ENCODE measurements at places on chromosomes 16 and 17. TPM values are rescaled to one million over a fixed set of nuclear protein-coding genes. Genes with fewer than 3 reads are reported as not detected.

DNA sequence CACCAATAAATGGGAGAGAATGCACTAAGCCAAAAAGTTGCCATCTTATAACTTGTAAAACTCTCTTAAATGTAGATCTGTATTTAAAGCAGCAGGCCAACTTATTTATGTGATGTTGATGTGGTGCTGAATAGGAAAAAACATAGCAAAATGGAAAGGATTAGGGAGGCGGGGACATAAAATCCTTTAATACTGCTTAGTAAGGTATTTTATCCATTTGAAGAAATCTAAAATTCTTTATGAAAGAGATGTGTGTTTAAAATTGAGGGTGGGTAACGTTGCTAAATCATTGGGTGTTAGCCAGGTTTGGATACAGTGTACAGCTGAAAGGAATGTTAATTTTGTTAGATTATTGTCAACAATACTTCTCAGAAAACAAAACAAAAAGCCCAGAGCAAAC is 14.3 kb downstream of the SNTB2 start:
- DNase-seq = no peak

GRCh38 chr16:2799205-2799858 is 1.1 kb downstream of the PRSS41 start:
- DNase-seq = no peak

HOXB3 gene
- polyA plus RNA-seq = 105 TPM

ZNF423 gene
- 26.2 TPM for polyA plus RNA-seq

DNA sequence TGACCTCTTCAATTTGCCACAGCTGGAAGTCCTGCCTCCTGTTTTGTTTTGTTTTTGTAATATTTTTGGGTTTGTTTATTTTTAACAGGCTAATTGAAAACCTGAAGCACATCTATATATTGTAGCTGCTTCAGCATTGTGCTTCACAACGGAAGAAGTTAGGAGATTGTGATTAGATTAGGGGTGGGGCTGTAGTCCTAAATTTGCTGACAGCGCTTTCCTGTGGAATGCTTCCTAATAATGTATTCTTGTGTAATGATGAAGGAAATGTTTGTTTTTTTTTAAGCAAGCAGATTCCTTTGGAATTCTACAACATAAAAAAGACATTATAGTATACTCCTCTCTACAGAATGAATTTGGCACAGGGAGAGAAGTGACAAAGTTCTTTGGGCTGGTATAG is 70.1 kb downstream of the NLK start:
- DNase-seq = no peak

- DNase-seq = no peak
Measured at GRCh38 chr16:48629016-48629415, 19.0 kb upstream of the N4BP1 start.

DNA sequence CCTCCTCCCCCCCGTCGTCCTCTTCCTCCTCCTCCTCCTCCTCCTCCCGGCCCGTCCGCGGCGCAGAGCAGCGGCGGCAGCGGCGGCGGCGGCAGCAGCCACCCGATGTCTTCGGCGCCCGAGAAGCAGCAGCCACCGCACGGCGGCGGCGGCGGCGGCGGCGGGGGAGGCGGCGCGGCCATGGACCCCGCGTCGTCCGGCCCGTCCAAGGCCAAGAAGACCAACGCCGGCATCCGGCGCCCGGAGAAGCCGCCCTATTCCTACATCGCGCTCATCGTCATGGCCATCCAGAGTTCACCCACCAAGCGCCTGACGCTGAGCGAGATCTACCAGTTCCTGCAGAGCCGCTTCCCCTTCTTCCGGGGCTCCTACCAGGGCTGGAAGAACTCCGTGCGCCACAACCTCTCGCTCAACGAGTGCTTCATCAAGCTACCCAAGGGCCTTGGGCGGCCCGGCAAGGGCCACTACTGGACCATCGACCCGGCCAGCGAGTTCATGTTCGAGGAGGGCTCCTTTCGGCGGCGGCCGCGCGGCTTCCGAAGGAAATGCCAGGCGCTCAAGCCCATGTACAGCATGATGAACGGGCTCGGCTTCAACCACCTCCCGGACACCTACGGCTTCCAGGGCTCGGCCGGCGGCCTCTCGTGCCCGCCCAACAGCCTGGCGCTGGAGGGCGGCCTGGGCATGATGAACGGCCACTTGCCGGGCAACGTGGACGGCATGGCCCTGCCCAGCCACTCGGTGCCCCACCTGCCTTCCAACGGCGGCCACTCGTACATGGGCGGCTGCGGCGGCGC is at the start of gene FOXF1:
FOXF1 (plus strand) TSS at position 63 of the 797 bp plus-strand sequence; CDS start at position 106, 43 bp downstream.
- DNase-seq = no peak

Measured in right renal cortex interstitium (tissue), 3 donors.